ENCODE measurements at places on chromosomes 4 and X. TPM values are rescaled to one million over a fixed set of nuclear protein-coding genes. Genes with fewer than 3 reads are reported as not detected.

- no peak for DNase-seq
These were observed 80.8 kb downstream of the CC2D2A start for GRCh38 chr4:15550491-15550890.

GRCh38 chrX:96433409-96434077 lies 251.1 kb upstream of the DIAPH2 start:
- DNase-seq, result no peak

DNA sequence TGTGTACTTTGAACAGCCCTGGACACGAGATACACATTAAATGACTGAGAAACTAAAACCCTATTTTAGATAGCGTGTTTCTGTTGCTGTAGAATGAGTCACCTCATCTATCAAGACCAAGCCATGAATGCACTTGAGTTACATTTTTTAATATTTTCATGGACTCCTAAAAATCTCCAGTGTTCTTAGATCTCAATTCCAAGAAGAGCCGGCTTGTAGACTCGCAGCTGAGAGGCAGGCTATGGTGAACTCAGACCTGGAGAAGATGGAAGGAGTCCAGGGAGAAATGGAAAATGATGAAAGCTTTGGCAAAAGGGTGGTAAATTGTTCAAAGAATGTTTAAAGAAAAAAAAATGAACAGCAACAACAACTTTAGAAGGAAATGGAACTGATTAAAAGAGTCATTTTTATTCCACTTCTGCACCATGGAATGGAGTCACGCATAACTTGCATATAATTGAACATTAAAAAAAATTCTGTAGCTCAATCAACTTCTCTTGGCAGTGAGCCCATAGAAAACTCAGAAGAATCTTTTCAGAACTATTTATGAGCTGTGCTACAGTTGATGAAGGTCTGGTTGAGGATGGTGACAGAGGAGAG lies 129.8 kb downstream of the MXRA5 start:
- no peak for DNase-seq

GRCh38 chr4:86283371-86283770 lies 76.5 kb downstream of the MAPK10 start:
- no peak for DNase-seq

GRCh38 chrX:103792916-103793544 lies 16.4 kb downstream of the PLP1 start:
- no peak for DNase-seq

Gene SMR3B
- not detected for total RNA-seq

Gene ZAR1
- total RNA-seq, result not detected

Gene SLC6A14
- not detected for total RNA-seq

Gene IL15
- 11.4 TPM for total RNA-seq

Gene GAGE12E
- total RNA-seq, result not detected

Gene PIM2
- 5.3 TPM for total RNA-seq
